Stimulated activated CD4-positive, alpha-beta T cell treated with anti-CD3 and anti-CD28 coated beads, TNF-alpha, amount 100 ng/mL, for 24 hours (primary cell): ENCODE measurements at places on chromosomes 3 and 15.
A peak's percentile ranks its signal among the peaks of the same experiment; 100 is the strongest.

DNA sequence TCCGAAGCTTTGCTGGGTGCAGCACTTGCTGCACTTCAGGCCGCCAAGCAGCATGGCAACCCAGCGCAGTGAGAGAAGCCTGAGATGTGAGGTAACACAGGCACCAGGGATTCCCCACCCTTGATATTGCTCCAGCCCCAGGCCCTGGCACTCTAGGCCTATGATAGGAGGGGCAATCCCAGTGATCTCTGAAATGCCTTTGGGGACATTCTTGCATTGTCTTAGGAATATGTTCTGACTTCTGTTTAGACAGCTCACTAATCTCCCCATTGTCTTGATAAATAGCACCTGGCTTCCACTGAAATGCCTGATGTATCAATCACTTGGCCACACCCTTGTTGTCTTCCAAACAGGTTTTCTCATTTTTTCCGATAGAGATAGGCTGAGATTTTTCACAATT lies 102.8 kb downstream of the SOX14 start:
- no peak for DNase-seq

GRCh38 chr15:67077641-67078215 lies 12.3 kb downstream of the SMAD3 start:
- DNase-seq = no peak

DNA sequence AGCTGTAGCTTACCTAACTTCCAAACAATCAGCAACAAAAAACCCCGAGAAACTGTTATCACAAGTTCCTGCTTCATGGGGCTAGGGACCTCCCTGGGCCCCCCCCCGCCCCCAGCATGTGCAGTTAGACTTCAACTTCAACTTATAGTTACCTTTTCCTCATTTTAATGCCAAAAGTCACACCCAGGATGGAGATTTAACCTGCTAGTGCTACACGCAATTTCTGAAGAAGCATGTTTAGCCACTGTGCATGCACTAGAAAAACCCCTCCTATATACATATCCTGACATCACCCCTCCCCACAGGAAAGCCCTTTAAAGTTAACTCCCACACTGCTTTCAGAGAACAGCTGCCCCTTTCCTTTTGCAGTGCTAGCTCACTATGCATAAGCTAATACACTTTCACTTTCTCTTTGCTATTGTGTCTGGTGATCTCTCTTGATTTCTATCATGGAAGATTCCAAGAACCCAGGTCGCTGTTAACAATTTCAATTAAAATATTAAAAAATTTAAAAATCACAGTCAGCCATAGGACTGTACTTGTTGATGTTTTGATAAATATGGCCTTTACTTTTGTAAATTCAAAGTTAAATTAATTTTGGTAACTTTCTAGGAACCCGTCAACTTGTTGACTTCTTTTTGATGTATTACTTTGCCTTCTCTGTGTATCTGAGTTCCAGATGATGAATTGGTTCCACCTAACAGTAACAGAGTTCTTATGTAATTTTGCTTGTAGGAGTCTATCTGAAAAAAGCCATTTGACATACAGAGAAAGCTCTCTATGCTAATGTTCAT lies 75.2 kb upstream of the ACAD9 start:
- DNase-seq = peak; percentile 57

- no peak for DNase-seq
Measured at GRCh38 chr3:29924783-29925561, 644.1 kb downstream of the RBMS3 start.

- DNase-seq = no peak
Measured at GRCh38 chr3:3127432-3128010, 781 bp downstream of the TRNT1 start.

DNA sequence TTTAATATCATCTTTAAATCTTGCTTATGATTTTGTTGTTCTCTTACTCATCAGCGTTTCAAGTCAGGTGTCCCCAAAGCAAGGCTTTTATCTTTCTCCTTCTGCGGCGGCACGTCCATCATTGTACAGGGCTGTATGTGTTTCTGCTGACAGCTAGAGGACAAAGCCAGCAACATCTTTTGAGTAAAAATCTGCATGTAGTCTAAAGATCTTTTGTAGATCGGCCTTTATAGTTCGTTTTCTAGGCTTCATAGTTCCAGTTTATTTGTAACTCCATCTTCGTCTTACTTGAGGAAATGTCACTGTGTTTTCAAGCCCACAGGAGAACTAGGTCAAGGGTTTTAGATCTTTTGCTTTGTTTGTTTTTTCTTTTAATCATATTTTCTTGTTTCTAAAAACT lies 211.4 kb upstream of the TOPAZ1 start:
- DNase-seq = no peak

- DNase-seq = no peak
Measured at GRCh38 chr3:49794431-49794830, 5.2 kb downstream of the CDHR4 start.

GRCh38 chr3:130341882-130342281 lies 3.6 kb upstream of the COL6A5 start:
- no peak for DNase-seq

DNA sequence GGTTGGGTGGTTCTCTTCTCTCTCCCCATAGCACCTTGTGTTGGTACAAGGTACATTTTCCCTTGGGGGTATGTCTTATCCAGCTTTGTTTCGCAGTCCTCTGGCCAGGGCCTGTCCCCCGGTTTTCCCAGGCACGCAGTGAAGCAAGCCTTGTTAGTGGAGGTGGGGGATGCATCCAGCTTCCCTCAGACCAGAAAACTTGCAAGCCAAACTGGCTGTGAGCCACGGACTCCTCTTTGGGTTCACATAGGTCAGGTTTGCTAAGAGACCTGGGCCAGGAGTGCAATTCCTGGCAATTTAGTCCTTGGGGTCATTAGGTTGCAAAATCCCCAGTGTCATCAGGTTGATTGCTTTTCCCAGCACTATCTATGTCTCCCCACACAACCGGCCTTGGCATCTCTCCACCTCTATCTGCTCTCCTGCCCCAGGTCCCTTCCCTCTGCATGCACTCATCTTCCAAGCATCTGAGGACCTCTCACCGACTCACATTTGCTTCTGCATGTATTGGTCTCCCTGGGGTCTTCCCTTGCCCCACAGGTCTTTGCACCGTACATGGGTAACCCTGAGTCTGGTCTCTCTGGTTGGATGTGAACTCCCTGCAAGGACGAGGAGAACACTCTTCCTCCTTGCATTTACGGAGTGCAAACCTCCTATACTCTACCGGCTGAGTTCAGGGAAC lies 34.2 kb downstream of the BCL2L10 start:
- no peak for DNase-seq

GRCh38 chr3:43236008-43236407 lies 50.3 kb upstream of the SNRK start:
- no peak for DNase-seq

- no peak for DNase-seq
Measured at GRCh38 chr15:39213385-39213840, 367.5 kb upstream of the THBS1 start.

DNA sequence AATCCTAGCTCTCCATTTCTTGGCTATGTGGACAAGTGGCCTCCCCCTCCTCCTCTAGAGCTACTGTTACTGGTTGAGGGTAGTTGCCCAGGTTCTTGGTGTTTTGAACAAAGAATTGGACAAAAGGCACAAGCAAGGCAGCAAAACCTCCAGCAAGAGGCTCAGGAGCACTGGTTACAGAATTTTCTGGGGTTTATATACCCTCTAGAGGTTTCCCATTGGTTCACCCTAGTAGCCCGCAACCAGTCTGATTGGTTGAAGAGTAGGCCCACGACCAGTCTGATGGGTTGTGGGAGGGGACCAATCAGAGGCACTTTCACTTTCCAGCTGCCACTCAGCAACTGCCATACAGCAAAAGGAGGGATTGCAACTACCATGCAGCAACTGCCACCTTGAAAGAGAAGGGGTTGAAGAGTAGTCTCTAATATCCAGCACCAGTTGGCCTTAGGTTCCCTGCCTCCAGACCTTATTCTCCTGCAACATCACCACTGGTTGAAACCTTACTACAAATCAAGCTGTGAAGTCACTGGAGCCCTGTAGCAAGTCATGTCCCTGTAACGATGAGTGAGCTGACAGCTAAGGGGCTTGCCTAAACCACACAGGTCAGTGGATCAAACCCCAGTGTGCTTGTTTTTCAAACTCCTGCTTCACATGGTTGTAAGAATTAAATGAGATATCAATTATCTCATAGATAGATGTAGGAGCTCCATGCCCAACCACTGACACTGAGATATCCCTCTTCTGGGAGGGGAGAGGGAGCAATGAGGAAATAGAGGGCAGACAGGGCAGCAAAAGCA lies 2.9 kb upstream of the C15orf39 start:
- DNase-seq = no peak

- no peak for DNase-seq
Measured at GRCh38 chr3:143924522-143925285, 46.9 kb upstream of the DIPK2A start.

- DNase-seq = no peak
Measured at GRCh38 chr3:188124184-188124583, 29.8 kb upstream of the LPP start.
